ENCODE measurements at places on chromosomes 7 and 10.

- no peak for DNase-seq
These were observed at the start of gene TBXAS1 for GRCh38 chr7:139829025-139829774. Gene TBXAS1, plus strand, starts transcription at chr7:139829264. Its CDS starts 127 bp downstream, at chr7:139829391.

DNA sequence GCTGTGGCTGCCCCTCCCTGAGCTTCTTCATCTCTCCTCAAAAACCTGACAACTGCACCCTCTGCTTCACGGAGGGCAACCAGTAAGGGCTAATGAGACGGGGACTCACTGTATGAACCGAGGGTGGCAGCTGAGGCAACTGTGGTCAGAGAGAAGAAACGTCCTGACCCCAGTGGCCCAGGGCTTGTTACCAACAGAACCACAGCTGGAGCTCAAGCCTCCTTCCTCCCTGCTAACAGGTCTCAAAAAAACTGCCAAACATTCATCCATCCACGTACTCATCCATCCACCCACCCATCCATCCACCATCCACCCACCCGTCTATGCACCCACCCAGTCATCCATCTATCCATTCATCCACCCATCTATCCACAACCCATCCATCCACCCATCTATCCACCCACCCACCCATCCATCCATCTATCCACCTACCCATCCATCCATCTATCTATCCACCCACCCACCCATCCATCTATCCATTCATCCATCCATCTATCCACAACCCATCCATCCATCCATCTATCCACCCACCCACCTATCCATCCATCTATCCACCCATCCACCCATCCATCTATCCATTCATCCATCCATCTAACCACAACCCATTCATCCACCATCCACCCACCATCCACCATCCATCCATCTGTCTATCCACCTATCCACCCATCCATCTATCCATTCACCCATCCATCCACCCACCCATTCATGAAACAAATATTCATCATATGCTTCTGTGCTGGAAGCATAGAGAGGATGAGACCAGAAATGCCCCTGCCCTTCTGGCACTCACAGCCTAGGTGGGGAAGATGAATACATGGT, 111.7 kb downstream of the PDGFA start:
- peak; percentile 2 for DNase-seq

DNA sequence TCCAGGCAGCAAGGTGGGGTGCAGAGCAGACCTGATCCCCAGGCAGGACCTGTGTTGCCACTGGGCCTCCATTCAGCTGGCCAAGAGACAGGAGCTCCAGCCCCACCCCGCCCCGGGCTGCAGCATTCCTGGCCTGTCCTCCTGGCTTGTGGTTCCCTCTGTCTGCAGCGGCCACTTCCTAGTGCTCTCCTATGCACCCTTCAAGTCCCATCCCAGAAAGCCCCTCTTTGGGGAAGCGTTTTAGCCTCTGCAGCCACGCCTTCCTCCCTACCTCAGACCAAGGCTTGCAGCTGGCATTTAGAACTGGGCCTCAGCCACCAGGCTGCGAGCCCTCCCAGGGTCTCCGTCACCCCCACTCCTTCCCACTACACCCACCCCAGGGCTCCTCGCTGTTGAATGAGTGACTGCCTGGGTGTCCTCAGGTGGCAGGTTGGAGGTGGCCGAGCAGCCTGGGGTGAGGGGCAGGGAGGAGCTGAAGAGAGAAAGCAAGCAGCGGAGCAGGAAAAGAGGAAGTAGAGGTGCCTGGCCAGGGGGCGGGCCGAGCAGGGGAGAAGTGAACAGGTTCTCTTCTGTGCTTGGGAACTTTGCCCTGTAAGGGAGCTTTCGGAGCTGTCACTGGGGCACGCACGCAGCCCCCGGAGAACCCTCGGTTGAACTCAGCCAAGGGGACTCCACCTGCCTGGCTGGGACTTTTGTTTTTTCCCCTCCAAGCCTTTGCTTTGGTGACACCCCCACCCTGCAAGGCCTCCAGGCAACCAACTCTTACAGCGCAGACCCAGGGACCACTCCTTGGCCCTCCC, 109.1 kb upstream of the TNRC18 start:
- peak; percentile 64 for DNase-seq

- no peak for DNase-seq
These were observed 80.0 kb upstream of the PCDH15 start for GRCh38 chr10:54880996-54881395.

DNA sequence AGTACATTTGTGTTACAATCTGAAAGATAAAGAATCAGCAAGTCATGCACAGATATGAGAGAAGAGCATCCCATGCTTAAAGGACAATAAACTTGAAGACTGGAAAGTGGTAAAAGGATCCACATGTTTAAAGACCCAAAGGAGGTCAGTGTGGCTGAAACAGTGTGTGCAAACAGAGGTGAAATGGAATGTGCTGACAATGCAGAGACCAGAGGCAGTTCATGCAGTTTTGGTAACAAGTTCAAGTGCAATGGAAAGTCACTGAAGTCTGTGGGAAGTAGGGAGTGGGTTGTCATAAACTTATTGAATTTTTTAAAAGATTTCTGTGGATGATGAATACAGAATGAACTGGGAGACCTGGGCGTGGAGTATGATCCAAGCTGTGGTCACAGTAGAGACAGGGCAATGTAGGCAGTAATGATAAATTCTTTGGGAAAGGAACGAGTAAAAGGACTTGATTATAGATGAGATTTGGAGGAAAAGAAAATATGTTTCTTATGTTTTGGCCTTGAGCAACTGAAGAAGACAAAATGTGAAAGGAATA, 408.0 kb downstream of the HGF start:
- DNase-seq = no peak

GRCh38 chr10:23886355-23886754, 322.6 kb upstream of the KIAA1217 start:
- peak; percentile 29 for DNase-seq
